ENCODE measurements at places on chromosomes 5 and 9. TPM values are rescaled to one million over a fixed set of nuclear protein-coding genes. Genes with fewer than 3 reads are reported as not detected.

- H3K4me3 ChIP-seq: no peak overlapping the region
- no peak for DNase-seq
- H3K36me3 ChIP-seq: no peaks in the 10 kb centered on the region
- no peaks in the 10 kb centered on the region for H3K4me1 ChIP-seq
Measured at GRCh38 chr5:126384985-126385384, 38.2 kb upstream of the GRAMD2B start.

GRCh38 chr5:10331341-10331796 lies 22.1 kb upstream of the MARCHF6 start:
- no peak for DNase-seq
- H3K27me3 ChIP-seq: peaks cover 36% of the 10 kb centered on the region
- H3K27ac ChIP-seq: no peak overlapping the region
- peaks cover 5% of the 10 kb centered on the region for H3K4me1 ChIP-seq

GRCh38 chr5:37554938-37555337 lies 175.8 kb downstream of the WDR70 start:
- no peak overlapping the region for H3K4me3 ChIP-seq
- H3K27me3 ChIP-seq: no peaks in the 10 kb centered on the region
- H3K4me1 ChIP-seq: peaks cover 4% of the 10 kb centered on the region
- peak; percentile 28 for DNase-seq

DNA sequence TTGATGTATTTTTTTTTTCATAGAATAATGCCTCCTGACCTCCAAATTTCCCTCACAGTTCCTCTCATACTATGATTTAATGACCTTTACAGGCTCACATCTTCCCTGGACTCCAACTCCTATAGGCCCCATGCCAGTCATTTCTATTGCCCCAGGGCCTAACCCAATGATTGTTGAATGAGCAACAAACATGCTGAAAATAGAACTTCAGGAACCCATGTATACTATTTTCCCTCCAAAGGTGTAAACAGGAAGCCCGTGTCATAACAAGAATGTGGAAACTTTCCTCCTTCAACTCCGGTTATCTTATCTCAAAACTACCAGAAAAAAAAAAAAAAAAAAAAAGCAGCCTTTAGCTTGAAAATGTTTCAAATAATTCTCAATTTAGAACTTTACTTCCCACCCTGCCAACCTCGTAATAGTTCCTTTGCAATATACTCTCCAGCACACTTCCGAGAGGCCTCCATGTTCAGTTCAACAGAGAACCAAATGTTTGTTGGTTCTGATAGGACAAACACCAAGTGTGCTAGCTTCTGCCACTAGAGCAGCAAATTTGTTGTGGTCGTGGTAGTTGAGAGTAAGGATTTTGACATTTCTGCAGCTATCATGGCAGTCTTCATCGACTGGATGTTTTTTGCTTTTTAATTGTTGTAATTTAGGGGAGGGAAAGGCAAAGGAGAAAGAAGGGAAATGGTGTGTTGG lies 25.8 kb downstream of the TRPM6 start:
- H3K4me1 ChIP-seq: peaks cover 7% of the 10 kb centered on the region
- H3K27me3 ChIP-seq: peaks cover 5% of the 10 kb centered on the region
- H3K27ac ChIP-seq: no peak overlapping the region
- H3K36me3 ChIP-seq: no peaks in the 10 kb centered on the region

GRCh38 chr5:53381-54174 lies 38.4 kb upstream of the PLEKHG4B start:
- peak; percentile 81 for DNase-seq
- peak overlapping the region; percentile 49 for H3K4me3 ChIP-seq
- H3K4me1 ChIP-seq: peaks cover 2% of the 10 kb centered on the region
- no peaks in the 10 kb centered on the region for H3K36me3 ChIP-seq
- H3K27me3 ChIP-seq: peaks cover 26% of the 10 kb centered on the region

DNA sequence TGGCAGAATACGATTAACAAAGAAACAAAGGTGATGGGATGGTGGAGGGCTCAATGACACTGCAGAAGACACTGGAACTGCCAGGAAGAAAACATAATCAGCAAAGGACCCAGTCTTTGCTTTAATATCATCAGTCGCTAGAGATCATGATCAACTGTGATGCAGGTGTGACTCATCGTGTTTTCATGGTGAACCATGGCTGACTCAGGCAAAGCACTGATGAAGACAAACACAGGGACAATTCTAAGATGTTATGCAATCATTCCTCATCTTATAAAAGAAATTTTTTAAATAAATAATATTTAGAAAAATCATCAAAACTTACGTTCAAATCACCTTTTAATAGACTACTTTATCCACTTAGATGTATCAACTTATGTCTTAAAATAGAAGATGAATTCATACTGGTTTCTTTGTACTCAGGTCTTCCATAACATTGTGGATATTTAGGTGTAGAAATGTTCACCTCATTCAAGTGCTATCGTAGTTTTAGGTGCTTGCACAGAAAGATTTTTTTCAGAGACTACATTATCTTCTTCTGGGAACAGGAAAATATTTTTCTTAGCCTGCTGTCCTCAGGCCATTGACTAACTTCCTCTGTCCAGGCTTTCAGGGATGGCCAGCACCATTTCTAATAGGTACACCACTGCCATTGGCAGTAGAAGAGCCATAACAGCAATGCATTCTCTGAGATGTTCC lies 673.4 kb upstream of the MEF2C start:
- DNase-seq: no peak
- H3K27me3 ChIP-seq: peaks cover 2% of the 10 kb centered on the region
- no peak overlapping the region for H3K4me3 ChIP-seq
- H3K4me1 ChIP-seq: no peaks in the 10 kb centered on the region

DNA sequence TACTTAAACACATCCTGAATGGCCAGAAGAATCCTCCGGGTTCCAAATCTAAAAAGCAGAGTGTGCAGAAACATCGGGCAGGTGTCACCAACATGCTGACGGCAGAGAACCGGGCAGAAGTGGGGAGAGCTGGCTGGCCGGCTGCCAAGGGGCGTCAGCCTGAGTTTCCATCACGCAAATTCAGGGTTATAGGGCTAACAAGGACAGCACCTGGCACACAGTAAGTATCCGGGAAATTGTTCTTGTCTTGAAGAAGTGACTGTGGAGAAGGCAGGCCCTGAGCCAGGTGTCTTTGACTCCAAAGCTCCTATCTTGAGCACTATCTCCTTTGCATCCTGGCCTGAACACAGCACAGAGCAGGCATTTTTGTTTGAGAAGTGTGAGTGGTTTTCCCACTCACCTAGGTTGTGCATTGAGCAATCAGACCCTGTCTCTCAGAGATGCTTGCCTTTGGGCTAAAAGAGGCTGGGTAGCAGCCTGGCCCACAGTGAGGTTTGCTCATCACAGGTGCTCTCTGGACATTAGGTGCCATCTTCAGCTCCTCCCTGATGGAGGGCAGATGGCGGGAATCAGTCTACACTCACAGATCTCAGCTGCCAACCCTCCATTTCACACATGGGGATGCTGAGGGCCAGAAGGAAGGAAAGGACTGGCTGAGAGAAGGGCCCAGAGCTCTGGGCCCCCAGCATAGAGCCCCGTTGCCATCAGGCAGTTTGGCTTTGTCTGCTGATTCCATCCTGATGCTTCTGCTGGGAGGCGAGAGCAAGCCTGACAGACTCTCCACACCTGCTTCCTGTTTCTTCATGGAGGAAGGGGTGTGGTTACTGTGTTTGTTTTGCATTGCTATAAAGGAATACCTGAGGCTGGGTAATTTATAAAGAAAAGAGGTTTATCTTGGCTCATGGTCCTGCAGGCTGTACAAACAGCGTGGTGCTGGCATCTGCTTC lies 52.8 kb downstream of the WHRN start:
- no peaks in the 10 kb centered on the region for H3K36me3 ChIP-seq
- peak; percentile 70 for DNase-seq
- H3K4me1 ChIP-seq: peaks cover 24% of the 10 kb centered on the region
- no peak overlapping the region for H3K4me3 ChIP-seq

DNA sequence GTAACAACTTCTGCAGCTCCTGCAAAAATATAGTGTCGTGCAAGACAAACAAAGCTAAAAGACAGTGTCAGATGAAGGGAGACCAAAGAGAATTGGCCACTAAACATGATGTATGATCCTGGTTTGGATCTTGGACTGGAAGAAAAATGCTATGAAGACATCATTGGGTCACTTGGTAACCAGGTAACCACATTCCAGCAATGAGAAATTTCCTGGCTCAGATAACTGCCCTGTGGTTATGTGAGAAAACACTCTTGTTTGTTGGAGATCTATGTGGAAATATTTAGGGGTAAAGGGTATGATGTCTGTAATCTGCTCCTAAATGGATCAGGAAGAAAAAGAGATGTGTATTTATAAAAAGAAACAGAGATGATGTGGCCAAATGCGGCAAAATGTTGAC lies 45.5 kb upstream of the ANKRD33B start:
- H3K4me1 ChIP-seq: no peaks in the 10 kb centered on the region
- no peaks in the 10 kb centered on the region for H3K27me3 ChIP-seq
- no peak overlapping the region for H3K27ac ChIP-seq
- no peak for DNase-seq
- no peaks in the 10 kb centered on the region for H3K36me3 ChIP-seq

GRCh38 chr5:61071526-61071925 lies 90.7 kb downstream of the SMIM15 start:
- no peaks in the 10 kb centered on the region for H3K27me3 ChIP-seq
- no peak overlapping the region for H3K4me3 ChIP-seq
- DNase-seq: no peak
- peaks cover 2% of the 10 kb centered on the region for H3K4me1 ChIP-seq

GRCh38 chr5:57450991-57451876 lies 31.4 kb downstream of the ACTBL2 start:
- DNase-seq: no peak
- H3K27me3 ChIP-seq: no peaks in the 10 kb centered on the region
- no peaks in the 10 kb centered on the region for H3K36me3 ChIP-seq
- H3K4me1 ChIP-seq: peaks cover 13% of the 10 kb centered on the region
- H3K27ac ChIP-seq: no peak overlapping the region

- H3K36me3 ChIP-seq: no peaks in the 10 kb centered on the region
- no peak for DNase-seq
- H3K4me1 ChIP-seq: no peaks in the 10 kb centered on the region
- H3K27me3 ChIP-seq: no peaks in the 10 kb centered on the region
- H3K27ac ChIP-seq: no peak overlapping the region
- no peak overlapping the region for H3K4me3 ChIP-seq
Measured at GRCh38 chr5:98489021-98489420, 284.4 kb upstream of the RGMB start.

GRCh38 chr5:56786346-56786745 lies 29.0 kb upstream of the MAP3K1 start:
- H3K27me3 ChIP-seq: no peaks in the 10 kb centered on the region
- peaks cover 3% of the 10 kb centered on the region for H3K4me1 ChIP-seq
- H3K4me3 ChIP-seq: no peak overlapping the region
- no peak for DNase-seq

DNA sequence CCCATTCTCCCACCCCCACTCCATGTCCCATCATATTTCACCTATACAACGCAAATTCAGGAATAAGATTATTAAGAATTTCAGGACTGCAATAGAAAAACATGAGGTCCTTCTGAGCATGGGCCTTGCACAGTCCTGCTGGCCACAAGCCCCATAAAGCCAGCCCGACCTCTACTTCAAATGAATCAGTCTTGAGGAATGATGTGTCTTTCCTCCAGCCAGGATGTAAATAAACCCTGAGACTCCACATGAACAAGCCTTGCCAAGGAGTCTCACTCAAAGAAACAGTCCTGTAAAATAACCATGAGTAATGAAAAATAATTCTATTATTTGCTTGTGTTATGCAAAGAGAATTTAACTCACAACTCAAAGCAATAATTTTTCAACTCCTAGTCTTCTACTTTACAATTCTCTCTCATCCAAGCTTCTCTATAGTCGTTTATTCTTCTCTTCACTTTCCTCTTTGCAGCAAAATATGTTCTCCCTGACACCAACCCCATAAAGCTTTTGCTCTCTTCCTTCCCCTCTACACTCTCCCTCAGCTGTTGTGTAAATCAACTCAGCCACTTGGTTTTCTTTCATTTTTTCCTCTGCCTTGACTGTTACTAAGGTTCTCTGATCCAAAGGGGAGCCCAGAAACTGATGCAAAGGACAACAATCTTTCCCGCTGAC lies 140.1 kb upstream of the MOCS2 start:
- H3K27me3 ChIP-seq: peaks cover 4% of the 10 kb centered on the region
- H3K27ac ChIP-seq: no peak overlapping the region
- H3K4me3 ChIP-seq: no peak overlapping the region
- DNase-seq: no peak

The ZNF346 gene
- total RNA-seq: 16.5 TPM

DNA sequence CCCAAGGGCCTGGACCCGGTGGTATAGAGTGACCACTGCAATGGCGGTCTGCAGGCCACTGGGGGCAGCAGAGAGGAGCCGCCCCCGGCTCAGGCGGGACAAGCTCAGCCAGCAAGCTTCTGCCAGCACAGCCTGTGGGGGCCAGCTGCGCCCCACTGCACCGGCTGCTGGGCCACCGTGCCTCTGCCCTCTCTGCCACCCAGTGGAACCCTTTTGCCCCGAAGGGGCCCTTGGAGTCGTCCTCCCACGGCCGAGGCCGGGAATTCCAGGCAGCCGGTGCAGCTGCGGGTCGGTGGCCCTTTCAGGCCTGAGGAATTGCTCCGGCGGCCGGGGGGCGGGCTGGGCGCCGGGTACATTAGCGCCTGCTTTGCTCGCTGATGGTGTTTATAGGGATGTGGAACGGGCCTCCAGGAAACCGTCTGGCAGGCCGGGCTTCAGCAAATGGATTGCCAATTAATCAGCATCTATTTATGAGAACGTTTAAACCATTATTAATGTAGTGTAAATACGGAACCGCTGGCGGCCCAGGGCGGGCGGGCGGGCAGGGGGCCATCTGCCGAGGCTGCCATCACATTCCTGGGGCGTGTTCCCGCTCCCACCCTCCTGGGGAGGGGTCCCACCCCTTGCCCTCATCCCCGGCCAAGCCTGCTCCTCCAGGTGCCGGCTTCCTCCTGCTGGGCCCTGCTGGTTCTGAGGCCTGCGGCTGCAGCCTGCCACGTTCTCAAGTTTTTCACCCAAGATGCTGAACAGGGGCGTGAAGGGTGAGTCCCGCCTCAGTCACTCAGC lies 127.4 kb downstream of the BARX1 start:
- no peak overlapping the region for H3K27ac ChIP-seq
- peaks cover 28% of the 10 kb centered on the region for H3K27me3 ChIP-seq
- H3K36me3 ChIP-seq: no peaks in the 10 kb centered on the region
- peaks cover 8% of the 10 kb centered on the region for H3K4me1 ChIP-seq
- DNase-seq: peak; percentile 67
- H3K4me3 ChIP-seq: no peak overlapping the region

DNA sequence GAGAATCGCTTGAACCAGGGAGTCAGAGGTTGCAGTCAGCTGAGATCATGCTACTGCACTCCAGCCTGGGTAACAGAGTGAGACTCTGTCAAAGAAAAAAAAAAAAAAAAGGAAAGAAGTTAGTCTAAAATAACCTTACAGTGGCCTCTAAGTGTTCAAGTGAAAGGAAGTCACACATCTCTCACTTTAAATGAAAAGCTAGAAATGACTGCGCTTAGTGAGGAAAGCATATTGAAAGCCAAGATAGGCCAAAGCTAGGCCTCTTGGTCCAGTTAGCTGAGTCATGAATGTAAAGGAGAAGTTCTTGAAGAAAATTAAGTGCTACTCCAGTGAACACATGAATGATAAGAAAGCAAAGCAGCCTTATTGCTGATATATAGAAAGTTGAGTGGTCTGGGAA lies 38.1 kb downstream of the ITGA1 start:
- no peak overlapping the region for H3K4me3 ChIP-seq
- peaks cover 8% of the 10 kb centered on the region for H3K4me1 ChIP-seq
- H3K36me3 ChIP-seq: no peaks in the 10 kb centered on the region

- no peaks in the 10 kb centered on the region for H3K27me3 ChIP-seq
- no peak overlapping the region for H3K27ac ChIP-seq
- H3K4me3 ChIP-seq: no peak overlapping the region
- peaks cover 4% of the 10 kb centered on the region for H3K4me1 ChIP-seq
Measured at GRCh38 chr9:110135846-110136245, 72.1 kb downstream of the C9orf152 start.

The RAB24 gene
- total RNA-seq: 21.0 TPM
